ENCODE measurements at places on chromosomes 7 and 10.

- DNase-seq, result no peak
Observed at GRCh38 chr10:93364966-93365365, 117.2 kb downstream of the MYOF start.

DNA sequence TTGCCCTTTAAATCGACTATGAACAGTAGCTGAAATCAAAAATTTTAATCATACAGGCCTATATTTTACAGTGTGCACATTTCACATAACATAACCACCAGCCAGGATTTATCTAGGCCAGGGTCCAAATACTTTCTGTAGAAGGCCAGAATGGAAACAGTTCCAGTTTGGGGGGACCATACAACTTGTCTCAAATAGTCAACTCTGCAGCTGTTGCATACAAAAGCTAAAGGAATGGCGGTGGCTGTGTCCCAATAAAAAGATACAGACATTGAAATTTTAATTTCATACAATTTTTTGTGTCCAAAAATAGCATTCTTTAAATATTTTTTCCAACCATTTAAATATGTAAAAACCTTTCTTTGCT, 742 bp upstream of the TYSND1 start:
- DNase-seq, result no peak

GRCh38 chr7:100132126-100132525, 5.4 kb downstream of the MBLAC1 start:
- no peak for DNase-seq

DNA sequence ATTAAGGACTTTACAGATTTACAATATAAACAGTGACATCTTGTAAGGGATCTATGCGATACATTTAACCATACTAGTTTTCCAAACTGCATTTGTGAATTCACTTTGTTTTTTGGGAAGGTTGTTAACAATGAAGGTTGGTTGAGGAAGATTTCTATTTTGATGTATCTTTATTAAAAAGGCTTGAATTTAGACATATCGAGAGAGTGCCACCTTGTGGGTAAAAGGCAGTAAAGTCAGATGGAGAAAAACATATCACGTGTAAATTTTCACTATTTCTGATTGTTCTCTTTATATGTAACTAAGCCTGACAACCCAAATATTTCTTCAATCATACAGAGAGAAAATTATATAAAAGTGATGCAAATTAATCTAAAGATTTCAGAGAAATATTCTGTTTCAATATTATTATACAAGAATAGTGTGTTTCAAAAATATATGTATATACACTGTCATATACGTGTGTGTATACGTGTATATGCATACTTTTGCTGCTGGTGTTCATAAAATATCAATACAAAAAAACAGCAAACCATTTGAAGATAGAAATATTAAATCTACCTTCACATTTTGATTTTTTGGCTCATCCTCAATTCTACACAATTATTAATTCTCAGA, 988.6 kb downstream of the SORCS1 start:
- DNase-seq, result peak; percentile 74

DNA sequence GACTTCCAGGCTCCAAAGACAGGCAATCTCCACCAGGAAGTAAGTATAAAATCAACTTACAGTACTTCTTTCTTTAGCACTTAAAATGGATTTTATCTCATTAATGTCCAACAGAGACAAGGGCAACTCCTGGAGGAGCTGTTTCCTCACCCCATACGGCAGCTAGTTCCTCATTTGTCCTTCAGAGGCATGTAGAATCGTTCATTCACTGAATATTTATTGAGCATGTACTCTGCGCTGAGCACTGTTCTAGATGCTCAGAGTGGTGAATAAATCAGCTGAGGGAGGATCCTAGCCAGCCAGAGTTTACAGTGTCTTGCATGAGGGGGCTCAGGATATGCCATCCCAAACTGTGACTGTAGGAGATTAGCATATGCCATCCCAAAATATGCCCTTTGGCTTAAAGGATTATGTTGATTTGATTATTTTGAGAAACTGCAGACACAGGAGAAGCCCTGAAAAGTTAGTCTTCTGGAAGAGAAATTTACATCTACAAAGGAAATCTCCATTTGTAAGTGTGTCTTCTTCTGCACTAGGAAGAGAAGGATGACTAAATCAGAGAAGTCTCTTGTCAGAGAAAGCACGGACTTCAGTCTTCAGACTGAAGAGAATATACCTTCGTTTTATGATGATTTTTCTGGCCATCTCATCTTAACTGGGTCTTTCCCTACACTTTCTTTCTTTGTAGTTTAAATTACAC, 66.9 kb downstream of the BAMBI start:
- DNase-seq, result no peak

DNA sequence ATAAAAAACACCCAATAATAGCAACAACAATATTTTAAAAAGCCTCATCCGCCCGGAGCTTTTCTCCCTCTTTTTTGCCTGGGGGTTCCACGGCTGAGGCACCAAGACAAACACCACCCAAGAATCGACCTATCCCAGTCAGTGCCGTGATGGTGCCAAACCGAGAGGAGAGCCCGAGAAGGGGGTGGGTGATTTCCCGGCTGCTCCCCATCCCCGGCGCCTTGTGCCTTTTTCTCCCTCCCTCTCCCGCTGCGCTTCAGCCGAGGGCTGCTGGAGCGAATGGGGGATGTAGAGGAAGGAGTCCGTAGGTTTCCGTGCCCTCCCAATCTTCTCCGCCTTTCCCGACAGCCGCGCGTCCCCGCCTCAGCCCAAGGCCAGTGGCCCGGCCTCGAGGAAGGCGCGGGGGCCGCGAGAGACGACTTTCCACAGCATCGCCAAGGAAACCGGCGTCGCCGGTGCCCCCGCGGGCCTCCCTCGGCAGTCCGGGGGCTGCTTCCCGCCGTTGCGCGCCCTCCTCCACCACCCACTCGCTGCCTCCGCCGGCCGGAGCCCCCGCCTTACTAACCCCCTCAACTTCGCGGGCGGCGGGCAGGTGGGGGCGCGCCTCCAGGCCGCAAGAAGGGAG, 1.3 kb downstream of the EGR2 start:
- DNase-seq, result no peak

DNA sequence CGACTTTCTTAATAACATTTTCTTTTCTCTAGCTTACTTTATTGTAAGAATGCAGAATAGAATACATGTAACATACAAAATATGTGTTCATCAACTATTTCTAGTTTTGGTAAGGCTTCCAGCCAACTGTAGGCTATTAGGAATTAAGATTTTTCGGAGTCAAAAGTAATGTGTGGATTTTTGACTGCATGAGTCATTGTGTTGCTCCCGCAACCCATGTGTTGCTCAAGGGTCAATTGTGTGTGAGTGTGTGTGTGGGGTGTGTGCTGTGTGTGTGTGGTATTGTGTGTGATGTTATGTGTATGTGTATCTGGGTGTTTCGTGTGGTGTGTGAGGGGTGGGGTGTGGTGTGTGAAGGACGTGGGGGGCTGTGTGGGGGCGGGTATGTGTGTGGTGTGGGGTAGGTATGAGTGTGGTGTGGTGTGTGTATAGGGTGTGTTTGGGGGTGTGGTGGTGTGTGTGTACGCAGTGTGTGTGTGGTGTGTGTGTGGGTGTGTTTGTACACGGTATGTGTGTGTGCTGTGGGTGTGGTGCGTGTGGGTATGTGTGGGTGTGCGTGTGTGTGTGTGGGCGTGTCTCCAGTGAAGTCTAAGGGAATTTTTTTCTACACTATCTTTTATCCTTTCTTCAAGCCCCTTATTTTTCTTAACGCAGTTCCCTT, 60.5 kb downstream of the RSU1 start:
- no peak for DNase-seq

DNA sequence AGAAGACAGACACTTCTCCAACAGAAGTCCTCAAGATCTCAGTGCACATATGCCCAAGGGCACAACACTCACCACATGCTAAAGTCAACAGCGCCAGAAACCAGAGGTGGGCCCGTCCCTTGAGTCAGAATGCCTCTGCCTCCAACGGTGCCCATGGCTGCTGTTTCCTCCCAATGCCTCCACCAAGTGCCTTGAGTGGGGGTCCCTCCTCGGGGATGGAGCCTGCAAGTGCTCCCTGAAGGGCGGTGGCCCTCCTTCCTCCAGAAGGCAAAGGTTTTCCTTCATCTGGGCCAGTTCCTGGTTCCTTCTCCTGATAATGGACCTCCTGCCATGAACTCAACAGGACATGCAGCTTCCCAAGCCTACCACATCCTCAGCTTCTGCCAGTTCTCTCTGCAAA, 58.5 kb downstream of the TNS3 start:
- no peak for DNase-seq

DNA sequence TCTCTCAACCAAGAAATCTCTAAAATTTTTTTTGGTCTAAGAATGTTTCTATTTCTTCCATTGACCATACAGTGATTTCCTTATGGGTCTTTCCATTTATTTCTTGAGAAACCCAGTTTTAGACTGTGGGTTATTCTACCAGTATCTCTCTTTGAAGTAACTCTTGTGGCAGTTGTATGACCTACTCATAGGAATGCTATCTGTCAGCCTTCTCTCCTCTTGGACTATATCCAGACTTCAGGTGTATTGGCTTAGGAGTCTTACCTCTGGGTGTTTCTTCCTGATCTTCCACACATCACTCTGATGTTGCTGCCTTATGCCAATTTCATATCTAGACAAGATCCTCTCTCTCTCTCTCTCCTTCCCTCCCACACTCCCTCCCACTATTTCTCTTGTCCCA, 178.1 kb downstream of the BMPER start:
- no peak for DNase-seq

- DNase-seq, result no peak
Observed at GRCh38 chr7:5424749-5425506, 1.3 kb upstream of the TNRC18 start.

DNA sequence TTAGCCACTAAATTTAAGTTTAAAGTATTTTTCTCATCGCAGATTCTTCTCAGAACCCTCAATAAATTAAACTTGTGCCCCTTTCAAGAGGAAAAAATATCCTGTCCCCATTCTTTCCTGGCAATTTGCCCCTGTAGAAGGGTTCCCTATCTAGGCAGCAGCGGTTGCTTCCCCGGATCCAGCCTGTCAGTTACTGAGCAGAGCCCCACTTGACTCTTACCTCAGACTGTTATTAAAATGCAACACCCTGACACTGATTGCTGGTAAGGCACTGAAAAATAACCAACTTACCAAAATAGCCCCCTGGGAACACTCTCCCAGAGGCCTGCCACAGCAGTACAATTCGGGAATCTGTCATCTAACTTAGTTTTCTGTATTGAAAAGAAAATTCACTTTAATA, 13.9 kb downstream of the LMTK2 start:
- no peak for DNase-seq

DNA sequence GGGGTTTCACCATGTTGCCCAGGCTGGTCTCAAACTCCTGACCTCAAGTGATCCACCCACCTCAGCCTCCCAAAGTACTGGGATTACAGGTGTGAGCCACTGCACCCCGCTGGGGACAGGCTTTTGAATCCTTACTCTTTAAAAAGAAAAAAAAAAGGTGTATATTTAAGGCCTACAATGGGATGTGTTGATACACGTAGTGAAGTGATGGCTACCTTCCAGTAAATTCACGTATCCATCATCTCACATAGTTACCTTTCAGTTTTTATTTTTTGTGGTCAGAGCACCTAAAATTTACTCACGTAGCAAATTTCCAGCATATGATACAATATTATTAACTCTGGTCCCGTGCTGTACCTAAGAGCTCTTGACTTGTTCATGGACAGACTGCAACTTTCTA, 119.5 kb upstream of the INSYN2A start:
- DNase-seq, result no peak

DNA sequence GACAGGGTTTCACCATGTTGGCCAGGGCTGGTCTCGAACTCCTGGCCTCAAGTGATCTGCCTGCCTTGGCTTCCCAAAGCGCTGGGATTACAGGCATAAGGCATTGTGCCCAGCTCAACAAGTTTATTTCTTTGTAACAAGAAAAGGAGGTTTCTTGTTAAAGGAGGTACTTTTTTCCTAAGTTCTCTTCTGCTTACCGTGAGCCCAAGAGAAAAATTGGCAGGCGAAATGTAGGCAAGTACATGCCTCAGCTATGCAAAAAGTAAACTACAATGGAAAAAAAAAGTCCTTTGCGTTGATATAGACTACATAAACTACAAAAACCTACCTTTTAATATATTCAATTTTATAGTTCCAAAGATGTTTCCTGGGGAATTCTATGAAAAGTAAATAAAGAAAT, 122.6 kb downstream of the DKK1 start:
- DNase-seq, result no peak

DNA sequence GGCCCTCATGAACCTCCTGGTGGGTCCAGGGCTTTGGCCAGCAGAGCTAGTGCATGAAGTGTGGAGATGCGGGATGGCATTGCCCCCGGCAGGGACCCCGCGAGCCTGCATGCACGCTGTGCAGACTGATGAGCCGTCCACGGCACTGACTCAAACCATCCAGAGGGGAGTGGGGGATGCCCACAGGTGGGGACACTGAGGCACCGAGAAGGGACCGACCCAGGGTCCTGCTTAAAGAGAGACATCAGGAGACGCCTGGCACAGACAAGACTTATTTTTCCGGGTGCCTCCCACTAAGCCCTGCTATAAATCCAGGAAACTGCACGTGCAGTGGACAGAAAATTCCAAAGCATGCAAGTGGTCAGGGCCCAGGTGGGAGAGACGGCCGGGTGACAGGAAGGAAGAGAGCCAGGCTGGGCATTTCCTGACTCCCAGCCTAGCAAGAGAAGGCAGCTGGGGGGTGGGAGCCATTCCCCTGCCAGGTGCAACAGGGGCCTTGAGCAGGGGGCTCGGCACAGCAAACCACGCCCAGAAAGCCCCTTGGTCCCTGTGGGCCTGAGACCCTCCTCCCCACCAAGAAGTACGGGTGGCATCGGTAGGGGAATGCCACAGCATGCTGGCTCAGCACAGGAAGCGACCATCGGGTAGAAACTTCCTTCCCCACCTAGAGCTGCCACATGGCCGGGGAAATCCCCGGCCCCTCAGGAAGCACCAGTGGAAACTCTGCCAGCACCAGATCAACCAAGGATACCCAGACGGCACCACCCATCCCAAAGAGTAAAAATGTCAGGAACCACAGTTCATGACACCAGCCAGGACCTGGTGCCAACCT, 91.5 kb downstream of the FOXL3 start:
- DNase-seq, result no peak

DNA sequence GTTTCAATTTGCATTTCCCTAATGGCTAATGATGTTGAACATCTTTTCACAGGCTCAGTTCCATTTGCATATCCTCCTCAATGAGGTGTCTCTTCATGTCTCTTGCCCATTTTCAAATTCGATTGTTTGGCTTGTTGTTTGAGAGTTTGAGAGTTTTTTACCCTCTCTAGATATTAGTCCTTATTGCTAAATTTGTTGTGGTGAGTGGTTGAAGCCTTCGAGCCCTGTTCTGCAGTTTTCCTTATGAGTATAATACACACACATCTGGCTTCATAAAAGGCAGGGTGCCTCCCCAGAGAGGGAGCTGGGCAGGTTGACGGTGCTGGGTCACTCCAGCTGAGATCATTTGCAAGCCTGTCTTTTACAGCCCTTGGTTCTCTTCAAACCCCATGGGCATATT, 65.1 kb downstream of the RGS10 start:
- DNase-seq, result no peak
